Bladder microvascular endothelial cell (primary cell): ENCODE measurements at places on chromosomes 1 and 21. TPM values are rescaled to one million over a fixed set of nuclear protein-coding genes. Genes with fewer than 3 reads are reported as not detected.

The APH1A gene
- total RNA-seq: 122 and 129 TPM in 2 replicates

The LCE1F gene
- not detected in 2 replicates for total RNA-seq

The CRYAA gene
- not detected in 2 replicates for total RNA-seq

The CENPL gene
- 10.3 and 15.2 TPM in 2 replicates for total RNA-seq

The IL23R gene
- total RNA-seq: not detected in 2 replicates

The KIAA0319L gene
- total RNA-seq: 24.1 and 50.5 TPM in 2 replicates

The TINAGL1 gene
- total RNA-seq: 331 and 542 TPM in 2 replicates

The ATAD3C gene
- 1.4 TPM in 1 of 2 replicates, not detected in the other for total RNA-seq

The LHX8 gene
- not detected in 2 replicates for total RNA-seq

The TRNP1 gene
- total RNA-seq: 5.2 and 5.8 TPM in 2 replicates

The ZNF683 gene
- not detected in 2 replicates for total RNA-seq

The MYOC gene
- not detected in 2 replicates for total RNA-seq

The RBP7 gene
- 0.31 and 0.81 TPM in 2 replicates for total RNA-seq

The SORT1 gene
- 14.9 and 32.0 TPM in 2 replicates for total RNA-seq

The HRNR gene
- total RNA-seq: not detected in 2 replicates

The CLCNKB gene
- under 0.01 TPM in 1 of 2 replicates, not detected in the other for total RNA-seq

The LCE2A gene
- total RNA-seq: not detected in 2 replicates

The VWA5B1 gene
- not detected in 2 replicates for total RNA-seq

The RNU1-4 gene
- 509 and 6,751 TPM in 2 replicates for total RNA-seq

The C1QB gene
- not detected in 2 replicates for total RNA-seq

The GUCA2A gene
- total RNA-seq: not detected in 2 replicates

The SPRR2A gene
- not detected in 2 replicates for total RNA-seq

The FMO5 gene
- 1.5 and 2.6 TPM in 2 replicates for total RNA-seq

The AIRE gene
- total RNA-seq: not detected in 2 replicates

The TRPM2 gene
- total RNA-seq: 0.76 and 2.1 TPM in 2 replicates

The SERTAD4 gene
- total RNA-seq: 1.8 and 2.6 TPM in 2 replicates

The PTCH2 gene
- total RNA-seq: 0.06 TPM in 1 of 2 replicates, not detected in the other

The PPM1J gene
- 0.49 and 0.82 TPM in 2 replicates for total RNA-seq

The PTPN22 gene
- 0.49 and 0.63 TPM in 2 replicates for total RNA-seq

The OR2T2 gene
- not detected in 2 replicates for total RNA-seq

The SHE gene
- 59.3 and 71.6 TPM in 2 replicates for total RNA-seq

The CXADR gene
- total RNA-seq: 1.3 and 76.5 TPM in 2 replicates

The VSIG8 gene
- not detected in 2 replicates for total RNA-seq

The CIART gene
- 0.65 and 1.7 TPM in 2 replicates for total RNA-seq

The KRTAP19-3 gene
- not detected in 2 replicates for total RNA-seq

The KRTAP15-1 gene
- not detected in 2 replicates for total RNA-seq

The CHI3L1 gene
- total RNA-seq: not detected in 2 replicates

The PRAMEF2 gene
- not detected in 2 replicates for total RNA-seq

The CFAP45 gene
- total RNA-seq: 0.13 and 0.16 TPM in 2 replicates

The ASAP3 gene
- total RNA-seq: 8.3 and 10.8 TPM in 2 replicates

The LRRC3 gene
- total RNA-seq: 0.97 and 2.0 TPM in 2 replicates

The KAZN gene
- 1.8 and 2.8 TPM in 2 replicates for total RNA-seq
